NCI-H187 treated with DMSO at 0.1 percent for 48 hours (cell line): ENCODE measurements at places on chromosomes 2 and 18.

- no peak for DNase-seq
Measured at GRCh38 chr2:128605931-128606330, 287.3 kb upstream of the HS6ST1 start.

GRCh38 chr2:197838579-197838978, 34.2 kb downstream of the PLCL1 start:
- no peak for DNase-seq

- DNase-seq = no peak
Measured at GRCh38 chr2:150669492-150669891, 182.0 kb upstream of the RND3 start.

DNA sequence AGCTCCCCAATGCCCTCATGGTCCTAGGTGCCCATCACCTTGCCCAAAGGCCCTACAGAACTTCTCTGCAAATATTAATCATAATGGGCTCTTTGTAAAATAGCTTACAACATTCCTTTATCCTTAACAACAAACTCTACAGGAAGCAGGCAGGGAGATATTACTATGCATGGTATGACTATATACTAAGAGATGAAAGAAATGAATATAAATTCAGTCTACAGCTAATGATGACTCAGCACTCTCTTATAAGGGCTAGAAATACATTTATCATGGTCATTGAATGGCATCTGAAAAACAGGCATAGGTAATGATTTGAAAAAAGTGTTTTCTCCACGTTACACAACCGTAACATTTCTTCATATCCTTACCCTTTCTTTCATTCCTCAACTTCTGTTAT, 254.8 kb upstream of the DSEL start:
- no peak for DNase-seq

- DNase-seq = no peak
Measured at GRCh38 chr2:74583504-74583903, 29.0 kb downstream of the DOK1 start.

- no peak for DNase-seq
Measured at GRCh38 chr2:104929663-104930062, 75.7 kb downstream of the POU3F3 start.
